Amygdala (tissue), 56 donors: ENCODE measurements at places on chromosomes 13 and 19.

DNA sequence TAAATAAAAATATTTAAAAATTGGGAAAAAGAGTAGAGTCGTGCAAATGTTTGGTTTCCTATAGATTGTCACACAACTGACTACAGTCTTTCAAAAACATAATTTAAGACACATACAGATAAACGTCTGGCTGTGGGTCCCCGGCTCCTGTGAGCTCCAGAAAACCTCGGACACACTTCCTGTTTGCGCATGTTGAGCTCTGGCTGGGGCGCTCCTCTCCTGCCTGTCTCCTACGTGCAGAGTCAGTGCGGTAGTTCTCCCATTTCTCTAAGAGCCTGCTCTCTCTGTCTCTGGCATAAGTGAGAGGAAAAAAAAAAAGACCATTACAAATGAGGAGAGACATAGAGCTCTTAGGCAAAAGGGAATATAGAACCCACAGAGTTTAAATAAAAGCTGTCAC is 128.2 kb upstream of the OBI1 start:
- DNase-seq = no peak

DNA sequence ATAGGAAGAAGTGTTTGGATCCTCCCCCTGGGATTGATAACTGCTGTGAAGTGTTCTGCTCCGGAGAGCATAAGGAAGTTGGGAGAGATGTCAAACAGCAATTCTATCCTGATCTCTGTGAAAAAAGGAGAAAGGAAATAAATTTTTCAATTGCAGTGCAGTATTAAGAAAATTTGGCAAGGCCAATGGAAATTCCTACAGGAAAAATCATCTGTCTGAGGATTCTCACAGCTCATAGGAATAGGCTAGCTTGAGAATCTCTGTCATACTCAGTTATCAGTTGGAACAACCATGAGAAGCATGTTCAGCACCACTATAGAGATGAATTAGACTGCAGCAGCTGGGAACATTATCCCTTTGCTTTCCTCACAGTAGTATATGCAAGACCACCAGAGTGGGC is 1238.9 kb upstream of the MIR17HG start:
- DNase-seq = no peak

- no peak for DNase-seq
Observed at GRCh38 chr13:71274923-71275608, 591.9 kb downstream of the DACH1 start.

DNA sequence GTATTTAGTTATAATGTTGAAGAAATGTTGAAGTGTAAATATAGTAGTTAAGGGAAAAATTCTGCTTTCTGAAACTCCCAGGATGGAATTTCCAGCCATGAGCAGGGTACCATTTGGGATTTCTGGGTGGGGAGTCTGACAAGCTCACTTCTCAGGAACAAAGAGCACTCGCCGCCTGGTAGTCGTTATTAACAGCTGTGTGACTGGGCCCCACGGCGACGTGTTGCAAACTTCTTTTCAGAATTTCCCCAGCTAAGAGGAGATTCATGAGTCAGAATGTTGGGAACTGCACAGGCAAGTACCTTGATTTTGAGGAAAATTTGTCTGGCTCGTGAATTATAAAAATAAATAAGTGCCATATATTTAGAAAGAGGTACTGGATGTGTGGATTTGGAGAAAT is 103.7 kb downstream of the LACC1 start:
- no peak for DNase-seq

- DNase-seq = no peak
Observed at GRCh38 chr19:6421075-6422014, 3.3 kb downstream of the KHSRP start.

GRCh38 chr13:101795025-101795424 is 342.6 kb downstream of the ITGBL1 start:
- no peak for DNase-seq

- DNase-seq = no peak
Observed at GRCh38 chr13:113766035-113766800, 7.2 kb downstream of the TMEM255B start.

DNA sequence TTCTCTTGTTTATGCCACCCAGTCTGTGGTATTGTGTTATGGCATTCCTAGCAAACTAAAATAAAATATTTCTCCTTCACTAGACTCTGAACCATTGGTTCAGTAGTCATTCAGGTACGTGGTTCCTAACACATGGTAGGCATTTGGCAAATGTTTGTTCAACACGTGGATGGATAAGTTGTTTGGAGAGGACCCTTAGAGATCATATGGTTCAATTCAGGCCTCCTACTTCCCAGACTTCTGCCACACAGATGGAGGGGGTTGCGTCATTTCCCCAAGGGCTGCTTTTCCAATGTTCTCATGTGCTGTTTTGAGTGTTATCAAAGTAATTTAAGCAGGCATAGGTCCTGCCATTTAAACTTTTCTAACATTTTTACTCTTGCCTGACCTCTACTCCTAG is 6.7 kb downstream of the CXCL17 start:
- no peak for DNase-seq

DNA sequence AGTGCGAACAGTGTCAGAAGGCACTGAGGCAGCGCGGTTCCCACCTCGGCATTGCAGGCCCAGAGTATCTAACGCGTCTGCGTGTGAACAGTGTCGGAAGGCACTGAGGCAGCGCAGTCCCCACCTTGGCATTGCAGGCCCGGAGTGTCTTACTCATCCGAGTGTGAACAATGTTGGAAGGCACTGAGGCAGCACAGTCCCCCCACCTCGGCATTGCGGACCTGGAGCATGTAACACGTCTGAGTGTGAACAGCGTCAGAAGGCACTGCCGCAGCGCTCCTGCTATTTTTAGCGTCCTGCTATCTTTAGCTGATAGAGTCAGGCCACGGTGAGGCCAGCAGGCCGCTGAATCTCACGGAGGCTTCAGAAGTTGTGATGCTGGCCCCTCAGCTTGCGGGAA is 39.6 kb downstream of the ATP11A start:
- DNase-seq = no peak
